CMK (cell line): ENCODE measurements at places on chromosomes 4 and X.
A peak's percentile ranks its signal among the peaks of the same experiment; 100 is the strongest.

DNA sequence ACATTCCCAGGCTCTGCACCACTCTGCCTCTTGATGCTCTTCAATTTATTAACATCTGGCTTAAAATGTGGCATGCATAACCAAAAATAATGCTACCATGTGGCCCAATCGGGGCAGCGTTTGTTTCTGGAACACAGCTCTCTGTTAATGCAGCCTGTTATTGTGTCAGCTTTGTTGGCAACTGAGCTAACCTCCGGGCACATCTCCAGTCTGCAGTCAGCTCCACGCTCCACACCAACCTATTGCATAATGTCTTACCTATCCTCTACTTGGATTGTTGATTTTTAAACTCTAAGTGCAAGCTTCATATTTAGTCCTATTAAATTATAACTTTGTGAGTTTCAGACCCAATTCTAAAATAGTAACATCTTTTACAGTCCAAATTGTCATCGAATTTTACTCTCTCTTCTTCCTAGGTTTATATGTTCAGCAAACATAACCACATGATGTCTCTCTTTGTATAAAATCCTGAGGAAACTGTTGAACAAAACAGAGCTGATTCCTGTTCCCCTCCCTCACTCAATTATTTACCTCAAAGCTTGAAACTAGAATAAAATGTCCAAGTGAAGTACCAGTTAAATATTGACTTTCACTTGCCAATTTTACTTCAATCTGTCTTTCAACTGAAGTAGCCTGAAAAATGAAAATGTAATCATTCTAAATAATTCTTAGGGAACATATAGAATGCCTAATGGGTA lies 92.2 kb upstream of the RAPGEF2 start:
- DNase-seq, result no peak

GRCh38 chrX:122787231-122787630 lies 396.8 kb upstream of the GRIA3 start:
- DNase-seq, result no peak

DNA sequence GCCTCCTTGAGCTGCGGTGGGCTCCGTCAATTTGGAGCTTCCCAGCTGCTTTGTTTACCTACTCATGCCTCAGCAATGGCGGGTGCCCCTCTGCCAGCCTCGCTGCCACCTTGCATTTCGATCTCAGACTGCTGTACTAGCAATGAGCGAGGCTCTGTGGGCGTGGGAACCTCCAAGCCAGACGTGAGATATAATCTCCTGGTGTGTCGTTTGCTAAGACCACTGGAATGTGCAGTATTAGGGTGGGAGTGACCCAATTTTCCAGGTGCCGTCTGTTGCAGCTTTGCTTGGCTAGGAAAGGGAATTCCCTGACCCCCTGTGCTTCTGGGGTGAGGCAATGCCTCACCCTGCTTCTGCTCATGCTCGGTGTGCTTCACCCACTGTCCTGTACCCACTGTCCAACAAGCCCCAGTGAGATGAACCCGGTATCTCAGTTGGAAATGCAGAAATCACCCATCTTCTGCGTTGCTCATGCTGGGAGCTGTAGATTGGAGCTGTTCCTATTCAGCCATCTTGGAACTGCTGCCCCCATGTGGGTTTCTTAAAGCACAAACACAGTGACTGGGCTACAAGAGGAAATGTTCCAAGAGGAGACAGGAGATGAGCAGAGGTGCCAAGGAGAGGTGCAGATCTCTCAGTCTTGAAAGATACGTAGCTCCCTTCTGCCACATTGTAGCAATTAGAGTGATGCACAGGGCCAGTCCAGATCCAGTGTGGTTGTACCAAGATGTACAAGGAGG lies 193.0 kb upstream of the IGFBP7 start:
- DNase-seq, result no peak

GRCh38 chr4:34245276-34245675 lies 1999.0 kb downstream of the ARAP2 start:
- no peak for DNase-seq

GRCh38 chrX:28649541-28649940 lies 62.3 kb downstream of the IL1RAPL1 start:
- no peak for DNase-seq

- no peak for DNase-seq
Measured at GRCh38 chr4:1500966-1501753, 94.9 kb upstream of the NKX1-1 start.

DNA sequence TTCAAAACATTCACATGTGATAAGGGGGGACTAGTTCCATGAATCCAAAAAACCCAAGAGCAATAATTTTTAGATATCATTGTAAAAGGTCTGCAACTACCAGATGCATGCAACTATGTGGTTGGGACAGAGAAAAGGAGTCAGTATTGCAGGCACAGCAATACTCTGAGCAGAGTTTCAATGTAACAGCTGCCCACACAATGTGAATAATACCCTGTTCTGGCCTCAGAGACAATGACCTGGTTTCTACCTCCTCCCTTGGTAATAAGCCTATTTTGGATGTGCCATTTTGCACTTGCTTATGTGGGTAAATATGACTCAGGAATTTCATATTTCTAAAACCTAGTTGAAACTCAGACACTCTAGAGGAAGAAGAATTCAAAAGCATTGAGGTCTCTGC lies 194.8 kb upstream of the RASGEF1B start:
- no peak for DNase-seq

DNA sequence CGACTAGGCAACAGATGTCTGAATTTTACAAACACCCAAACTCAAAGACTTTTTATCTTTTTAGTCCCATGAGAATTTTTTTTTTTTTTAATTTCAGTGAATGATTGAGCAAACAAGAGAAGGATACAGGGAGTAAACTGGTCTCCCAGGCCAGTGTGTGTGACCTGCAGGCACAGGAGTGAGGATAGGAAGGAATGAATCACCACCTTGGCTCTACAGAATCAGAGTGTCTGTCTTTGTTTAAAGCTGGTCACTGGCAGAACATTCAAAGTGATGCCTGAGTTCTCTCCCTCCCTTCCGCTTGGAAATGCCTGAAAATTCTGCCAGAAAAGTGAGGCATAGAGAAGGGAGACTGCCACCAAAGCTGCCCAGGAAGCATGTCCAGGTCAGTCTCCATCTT lies 69.5 kb downstream of the PARM1 start:
- no peak for DNase-seq

- no peak for DNase-seq
Measured at GRCh38 chr4:3046162-3046561, 28.2 kb downstream of the HTT-AS start.

- DNase-seq, result no peak
Measured at GRCh38 chrX:148865277-148866210, 365.1 kb downstream of the AFF2 start.

- DNase-seq, result no peak
Measured at GRCh38 chr4:152164561-152164960, 371.3 kb downstream of the FBXW7 start.

DNA sequence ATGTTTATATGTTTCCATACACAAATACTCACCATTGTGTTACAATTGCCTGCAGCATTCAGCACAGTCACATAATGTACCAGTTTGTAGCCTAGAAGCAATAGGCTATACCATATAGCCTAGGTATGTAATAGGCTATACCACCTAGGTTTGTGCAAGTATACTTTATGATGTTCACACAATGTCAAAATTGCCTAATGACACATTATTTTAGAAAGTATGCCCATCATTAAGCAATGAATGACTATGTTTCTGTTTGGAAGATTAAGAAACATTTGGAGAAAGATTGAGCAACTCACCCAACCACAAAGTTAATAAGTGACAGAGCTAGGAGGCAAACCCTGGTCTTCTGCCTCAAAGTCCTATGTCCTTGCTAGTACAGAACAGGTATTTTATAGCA lies 96.8 kb upstream of the GRIA3 start:
- DNase-seq, result no peak

GRCh38 chr4:102454981-102455685 lies 46.0 kb upstream of the NFKB1 start:
- no peak for DNase-seq

DNA sequence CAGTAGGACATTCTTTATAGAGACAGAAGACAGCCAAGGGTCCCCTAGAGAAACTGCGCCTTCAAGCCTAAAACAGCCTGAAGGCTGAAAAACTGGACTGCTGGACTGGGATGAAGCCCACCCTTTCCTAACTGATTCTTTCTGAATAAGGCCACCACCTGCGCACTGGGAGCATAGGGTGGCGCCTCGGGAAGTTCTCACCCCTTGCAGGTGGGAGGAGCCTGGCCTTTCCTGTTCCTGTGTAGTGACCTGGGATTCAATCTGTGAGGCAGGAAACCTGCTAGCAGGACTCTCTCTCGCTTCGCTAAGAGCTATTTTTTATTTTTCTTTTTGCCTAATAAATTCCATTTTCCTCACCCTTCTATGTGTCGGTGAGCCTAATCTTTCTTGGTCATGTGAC lies 61.8 kb upstream of the KLHL13 start:
- DNase-seq, result no peak

DNA sequence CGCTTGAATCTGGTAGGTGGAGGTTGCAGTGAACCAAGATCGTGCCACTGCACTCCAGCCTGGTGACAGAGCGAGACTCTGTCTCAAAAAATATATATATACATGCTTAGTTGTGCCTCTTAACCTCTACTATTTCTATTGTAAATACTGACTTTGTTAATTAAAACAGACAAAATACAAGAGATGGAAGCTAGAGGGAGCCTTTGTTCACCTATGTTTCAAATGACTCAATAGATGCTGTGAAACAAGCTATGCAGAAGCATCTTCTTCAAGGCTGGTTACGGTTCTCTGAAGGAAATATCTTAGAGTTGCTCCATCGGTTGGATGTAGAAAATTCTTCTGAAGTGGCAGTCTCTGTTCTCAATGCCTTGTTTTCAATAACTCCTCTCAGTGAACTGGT lies 6.2 kb downstream of the NCAPG start:
- DNase-seq, result no peak

- peak; percentile 4 for DNase-seq
Measured at GRCh38 chr4:84875636-84876371, 90.7 kb downstream of the WDFY3 start.

GRCh38 chrX:11472879-11473278 lies 179.7 kb downstream of the AMELX start:
- no peak for DNase-seq

GRCh38 chr4:16606691-16607090 lies 291.8 kb downstream of the LDB2 start:
- no peak for DNase-seq

DNA sequence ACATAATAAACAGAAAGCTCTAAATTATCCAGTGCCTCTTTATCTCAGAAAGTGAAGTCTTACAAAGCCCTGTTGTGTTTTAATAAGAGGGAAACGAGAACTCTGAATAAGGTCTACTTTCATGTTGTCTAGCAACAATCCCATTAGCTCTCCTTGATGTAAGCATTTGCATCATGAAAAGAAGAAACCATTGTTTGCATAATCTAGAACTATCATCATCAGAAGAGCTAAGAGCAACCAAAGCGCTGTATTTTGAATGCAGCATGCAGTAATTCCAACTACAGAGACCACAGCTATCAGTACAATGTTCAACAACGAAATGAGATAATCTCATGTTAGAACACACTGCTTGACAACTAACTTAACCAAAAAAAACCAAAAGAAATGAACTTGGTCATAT lies 257.1 kb downstream of the CAMK2D start:
- DNase-seq, result no peak

- no peak for DNase-seq
Measured at GRCh38 chrX:104315555-104315954, 60.8 kb upstream of the ESX1 start.

GRCh38 chr4:26204911-26205370 lies 115.9 kb upstream of the RBPJ start:
- DNase-seq, result no peak

DNA sequence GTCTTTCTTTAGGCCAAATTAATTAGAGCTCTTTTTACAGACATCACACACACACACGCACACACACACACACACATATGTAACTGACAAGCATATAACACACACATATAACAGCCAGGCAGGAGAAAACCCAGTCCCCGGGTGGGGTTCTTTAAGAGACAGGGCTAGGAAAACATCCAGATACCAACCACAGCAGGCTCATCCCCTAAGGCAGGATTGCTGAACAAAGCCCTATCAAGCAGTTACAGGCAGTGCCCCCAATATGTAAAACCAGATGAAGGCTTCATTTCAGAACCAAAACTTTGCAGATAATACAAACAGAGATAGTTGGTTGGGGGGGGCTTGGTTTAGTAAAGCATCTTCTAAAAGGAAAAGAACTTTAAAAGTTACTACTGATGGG lies 18.0 kb upstream of the FAM47E start:
- DNase-seq, result peak; percentile 38

DNA sequence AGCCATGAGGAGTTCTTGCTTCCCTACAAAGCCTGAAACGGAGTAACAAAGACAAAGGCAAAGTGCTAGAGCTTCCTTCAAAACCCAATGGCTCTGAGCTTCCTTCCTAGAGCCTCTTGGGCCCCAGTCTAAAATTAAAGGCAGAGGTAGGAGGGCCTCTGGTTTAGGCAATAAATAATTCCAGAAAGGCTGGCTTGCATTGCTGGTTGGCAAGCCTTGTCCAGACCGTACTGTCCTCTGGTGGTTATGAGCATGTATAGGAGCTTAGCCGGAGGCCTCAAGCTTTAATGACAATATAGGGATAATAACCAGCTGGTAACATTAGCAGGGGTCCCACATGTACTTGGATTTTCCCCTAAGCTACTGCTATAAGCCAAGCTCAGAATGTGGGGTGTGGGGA lies 237.3 kb downstream of the AR start:
- no peak for DNase-seq

- DNase-seq, result no peak
Measured at GRCh38 chr4:185883591-185883990, 71.6 kb upstream of the SORBS2 start.

DNA sequence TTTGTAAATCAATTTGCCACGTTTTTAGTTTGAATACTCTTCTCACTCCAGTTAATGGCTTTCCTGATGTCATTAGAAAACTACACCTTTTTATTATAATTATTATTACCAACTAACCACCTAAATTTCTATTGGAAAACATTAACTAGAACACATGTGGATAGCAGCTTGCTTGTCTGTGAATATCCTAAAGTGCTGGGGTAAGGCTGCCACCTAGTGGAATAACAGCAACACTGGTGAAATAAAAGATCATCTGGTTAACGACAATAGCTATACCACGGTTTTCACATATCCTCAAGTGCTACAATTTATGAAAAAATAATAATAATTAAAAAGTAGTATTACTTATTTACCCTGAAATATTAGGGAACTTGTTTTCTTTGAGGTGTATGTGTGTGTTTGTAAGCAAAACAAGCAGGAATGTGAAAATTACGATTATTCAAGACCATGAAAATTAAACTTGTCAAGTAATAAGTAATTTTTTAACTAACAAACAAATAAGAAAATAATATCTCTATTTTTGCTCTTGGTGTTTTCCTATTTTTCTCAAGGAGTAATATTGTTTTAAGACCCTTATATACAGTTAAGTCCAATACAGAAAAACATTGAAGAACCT lies 130.1 kb upstream of the TECRL start:
- peak; percentile 35 for DNase-seq

GRCh38 chrX:17822351-17822750 lies 38.7 kb downstream of the RAI2 start:
- DNase-seq, result no peak

- no peak for DNase-seq
Measured at GRCh38 chrX:151393514-151393913, 3.5 kb upstream of the VMA21 start.

DNA sequence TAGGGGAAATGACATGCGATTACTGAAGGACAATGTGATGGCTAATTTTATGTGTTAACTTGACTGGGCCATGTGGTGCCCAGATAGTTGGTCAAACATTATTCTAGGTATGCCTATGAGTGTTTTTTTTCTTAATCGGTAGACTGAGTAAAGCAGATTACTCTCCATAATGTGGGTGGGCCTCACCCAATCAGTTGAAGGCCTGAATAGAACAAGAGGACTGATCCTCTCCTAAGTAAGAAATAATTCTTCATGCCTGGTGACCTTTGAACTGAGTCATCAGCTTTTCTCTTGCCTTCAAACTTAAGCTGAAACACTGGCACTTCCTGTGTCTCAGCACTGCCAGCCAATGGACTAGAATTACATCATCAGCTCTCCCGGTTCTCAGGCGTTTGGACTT lies 164.0 kb upstream of the FGF13 start:
- DNase-seq, result no peak
